ENCODE measurements at places on chromosomes 2 and 18. TPM values are rescaled to one million over a fixed set of nuclear protein-coding genes. Genes with fewer than 3 reads are reported as not detected.

Gene MC2R
- total RNA-seq, result not detected

Gene LBX2
- 2.4 TPM for total RNA-seq

Gene COL5A2
- total RNA-seq, result 188 TPM

Gene ONECUT2
- total RNA-seq, result under 0.01 TPM

Gene TMEM178A
- 0.28 TPM for total RNA-seq

Gene EVX2
- not detected for total RNA-seq

Gene ZBTB14
- total RNA-seq, result 12.0 TPM

Gene KATNAL2
- total RNA-seq, result 0.33 TPM

Gene NEU2
- total RNA-seq, result not detected

Gene TUBA3E
- not detected for total RNA-seq

Gene CSRNP3
- total RNA-seq, result not detected

Gene ANAPC1
- 104 TPM for total RNA-seq

Gene TSPYL6
- not detected for total RNA-seq

Gene ACADL
- total RNA-seq, result not detected

Gene IL18R1
- total RNA-seq, result 3.7 TPM

Gene BOLL
- total RNA-seq, result not detected

Gene ATP9B
- total RNA-seq, result 19.4 TPM

Gene IL37
- not detected for total RNA-seq

Gene TNS1
- 30.4 TPM for total RNA-seq

Gene CRYGC
- total RNA-seq, result not detected

Gene EDAR
- total RNA-seq, result not detected

Gene MEIS1
- total RNA-seq, result 24.1 TPM

Gene HOXD4
- total RNA-seq, result not detected

Gene SH3RF3
- 7.4 TPM for total RNA-seq
